ENCODE measurements at places on chromosomes 3 and 15.

GRCh38 chr3:43734685-43735084 is 43.9 kb downstream of the ABHD5 start:
- no peak for DNase-seq

DNA sequence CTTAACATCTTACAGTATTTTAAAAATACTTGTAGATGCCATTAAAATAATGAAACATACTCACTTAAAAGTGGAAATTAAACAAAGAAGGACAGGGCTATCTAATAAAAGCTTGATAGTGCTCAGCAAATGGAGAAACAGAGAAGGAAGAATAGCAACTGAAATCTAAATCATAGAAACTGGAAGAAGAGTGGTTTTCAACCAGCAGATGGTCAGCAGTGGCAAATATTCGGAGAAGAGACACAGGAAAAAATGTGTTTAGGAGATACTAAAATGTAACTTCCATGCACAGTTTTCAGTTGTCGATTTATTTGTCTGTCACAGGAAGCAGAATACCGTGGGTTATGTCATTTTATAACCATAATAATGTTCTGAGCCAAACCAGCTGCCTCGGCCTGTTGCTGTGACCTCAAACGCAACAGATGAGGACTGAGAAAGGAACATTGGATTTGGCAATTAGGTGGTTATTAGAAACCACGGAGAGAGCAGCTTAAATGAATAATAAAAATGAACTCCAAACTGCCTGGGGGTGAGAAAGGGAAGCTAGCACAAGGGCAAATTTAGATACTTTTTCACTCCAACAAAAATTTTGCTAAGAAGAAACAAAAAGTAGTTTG is 246.6 kb upstream of the KCNMB2 start:
- DNase-seq, result no peak

GRCh38 chr3:171156401-171157010 is 130.0 kb upstream of the SLC2A2 start:
- DNase-seq, result no peak

DNA sequence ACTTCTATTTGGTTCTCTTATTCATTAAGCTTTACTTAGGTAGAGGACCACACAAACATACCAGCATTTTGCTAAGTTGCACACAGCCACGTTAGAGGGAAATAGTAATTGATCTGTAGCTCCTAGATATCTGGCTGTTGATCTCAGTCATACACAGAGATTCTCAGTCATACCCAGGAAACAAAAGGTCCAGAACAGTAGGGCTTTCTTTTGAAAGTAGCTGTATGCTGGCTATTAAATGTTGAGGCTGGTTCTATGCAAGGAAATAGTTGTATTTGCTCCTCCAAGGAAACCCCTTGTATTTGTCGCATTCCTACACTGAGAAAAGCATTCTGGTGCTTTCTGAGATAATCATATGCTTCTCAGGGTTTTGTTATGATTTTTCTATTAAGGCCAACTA is 523.8 kb downstream of the SOX2 start:
- DNase-seq, result no peak

DNA sequence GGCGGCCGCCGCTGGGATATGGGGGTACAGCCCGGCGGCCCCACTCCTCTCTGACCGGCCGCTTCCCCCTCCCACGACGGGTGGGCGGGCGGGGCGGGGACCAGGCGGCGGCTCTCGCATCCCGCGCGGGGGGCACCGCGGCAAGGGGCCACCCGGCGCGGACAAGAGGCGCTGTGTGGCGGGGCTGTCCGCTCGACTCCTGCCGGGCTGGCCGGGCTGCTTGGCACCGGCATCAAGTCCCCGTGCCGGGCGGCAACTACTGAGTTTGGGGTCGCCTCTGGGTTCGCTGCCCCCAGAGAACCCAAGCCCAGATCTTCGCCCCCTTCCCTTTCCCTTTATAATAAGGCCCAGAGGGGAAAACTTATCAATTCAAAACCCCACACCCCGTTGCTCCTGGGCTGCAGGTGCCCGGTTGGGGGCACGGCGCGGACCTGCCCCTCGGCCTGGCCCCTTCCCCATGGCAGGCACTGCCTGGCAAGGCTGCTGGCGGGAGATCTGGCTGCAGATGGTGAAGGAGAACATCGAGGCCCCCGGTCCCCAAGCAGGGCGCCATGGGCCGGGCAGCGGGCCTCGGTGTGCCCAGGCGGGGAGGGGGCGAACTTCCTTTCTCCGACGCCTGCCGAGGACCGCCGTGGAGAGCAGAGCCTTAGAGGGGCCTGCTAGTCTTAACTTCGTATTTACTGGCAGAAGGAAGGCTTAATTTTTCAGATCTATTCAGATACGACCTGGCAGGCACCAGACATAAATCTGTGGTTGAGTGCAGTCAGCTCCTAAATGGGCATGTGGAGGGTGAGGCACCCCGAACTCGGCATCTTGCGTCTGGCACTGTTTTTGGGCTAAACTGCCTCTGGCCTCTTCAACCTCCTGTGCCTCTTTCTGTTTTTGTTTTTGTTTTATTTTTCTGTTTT is 911 bp downstream of the APBA2 start:
- DNase-seq, result no peak

- DNase-seq, result no peak
These were observed 207.6 kb upstream of the AZI2 start for GRCh38 chr3:28556195-28556594.

DNA sequence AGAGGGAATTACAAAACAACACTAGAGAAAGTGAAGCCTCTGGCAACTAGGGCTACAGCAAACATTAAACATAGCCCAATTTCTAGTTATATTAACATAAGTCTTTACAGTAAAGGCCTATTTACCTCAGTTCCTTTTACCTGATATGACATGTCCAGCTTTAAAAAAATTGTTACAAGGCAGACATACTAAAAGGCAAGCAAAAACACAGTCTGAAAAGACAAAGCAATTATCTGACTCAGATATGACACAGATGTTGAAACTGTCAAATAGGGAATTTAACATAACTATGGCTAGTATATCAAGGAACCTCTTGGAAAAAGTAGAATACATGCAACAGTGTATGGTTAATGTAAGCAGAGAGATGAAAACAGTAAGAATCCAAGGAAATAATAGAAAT is 238.6 kb downstream of the RAP2B start:
- DNase-seq, result no peak

DNA sequence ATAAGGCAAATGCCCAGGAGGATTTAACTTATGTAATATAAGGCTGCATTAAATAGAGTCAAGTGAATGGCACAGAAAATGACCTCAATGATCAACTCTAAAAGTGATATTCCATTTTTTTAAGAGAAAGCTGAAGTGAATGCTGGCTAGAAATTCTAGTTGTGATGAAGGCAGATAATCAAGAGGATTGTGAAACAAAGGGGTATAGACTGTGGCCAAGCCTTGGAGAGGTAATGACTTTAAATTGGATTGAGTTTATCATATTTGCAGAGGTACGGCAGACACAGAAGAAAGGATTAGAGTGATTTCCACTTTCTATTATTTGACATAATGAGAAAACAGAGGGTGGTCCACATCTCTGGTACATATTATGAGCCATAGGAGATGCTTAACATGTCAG is 269.2 kb downstream of the MECOM start:
- no peak for DNase-seq

DNA sequence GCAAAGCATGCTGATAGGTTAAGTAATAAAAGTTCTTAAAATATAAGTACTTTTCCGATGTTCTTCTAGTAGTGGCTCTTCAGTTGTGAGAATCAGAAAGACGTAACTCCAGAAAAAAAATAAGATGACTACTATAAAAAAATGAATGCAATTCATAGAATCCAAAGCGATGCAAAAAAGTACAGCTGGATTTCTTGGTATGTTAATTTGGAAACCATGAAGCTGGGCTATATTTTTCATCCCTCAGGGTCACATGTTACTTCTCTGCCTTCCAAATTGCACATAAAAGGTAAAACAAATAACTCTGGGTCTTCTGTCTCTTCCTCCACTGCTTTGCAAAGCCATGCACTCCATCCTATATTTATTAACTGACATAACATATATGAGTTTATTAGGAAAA is 843.9 kb upstream of the DPPA4 start:
- DNase-seq, result no peak

- DNase-seq, result no peak
These were observed 251.7 kb downstream of the KCNMB2 start for GRCh38 chr3:178787960-178788359.

- DNase-seq, result no peak
These were observed 63.1 kb downstream of the LSM3 start for GRCh38 chr3:14241716-14242115.

- DNase-seq, result no peak
These were observed 14.9 kb downstream of the ATXN7 start for GRCh38 chr3:63878394-63879060.

DNA sequence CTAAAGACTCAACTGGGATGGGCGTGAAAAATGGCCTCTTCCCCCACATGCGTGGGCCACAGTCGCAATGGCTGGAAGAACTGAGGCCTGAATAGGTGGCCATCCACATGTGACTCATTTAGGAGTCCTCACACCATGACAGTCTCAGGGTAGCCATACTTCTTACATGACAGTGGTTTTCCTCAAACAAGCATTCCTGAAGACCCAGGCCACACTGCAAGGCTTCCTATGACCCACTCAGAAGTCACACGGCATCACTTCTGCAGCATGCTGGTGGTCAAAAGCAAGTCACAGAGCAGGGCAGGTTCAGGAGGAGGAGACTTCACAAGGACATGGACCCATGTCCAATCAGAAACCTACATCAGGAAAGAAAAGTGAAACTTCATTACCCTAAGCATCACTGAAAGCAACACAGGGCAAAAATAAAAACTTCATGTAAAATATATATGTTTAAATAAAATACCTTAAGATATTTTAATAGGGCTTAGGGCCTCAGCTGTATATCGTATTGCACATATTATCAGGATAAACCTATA is 257.1 kb downstream of the OPA1 start:
- DNase-seq, result no peak

DNA sequence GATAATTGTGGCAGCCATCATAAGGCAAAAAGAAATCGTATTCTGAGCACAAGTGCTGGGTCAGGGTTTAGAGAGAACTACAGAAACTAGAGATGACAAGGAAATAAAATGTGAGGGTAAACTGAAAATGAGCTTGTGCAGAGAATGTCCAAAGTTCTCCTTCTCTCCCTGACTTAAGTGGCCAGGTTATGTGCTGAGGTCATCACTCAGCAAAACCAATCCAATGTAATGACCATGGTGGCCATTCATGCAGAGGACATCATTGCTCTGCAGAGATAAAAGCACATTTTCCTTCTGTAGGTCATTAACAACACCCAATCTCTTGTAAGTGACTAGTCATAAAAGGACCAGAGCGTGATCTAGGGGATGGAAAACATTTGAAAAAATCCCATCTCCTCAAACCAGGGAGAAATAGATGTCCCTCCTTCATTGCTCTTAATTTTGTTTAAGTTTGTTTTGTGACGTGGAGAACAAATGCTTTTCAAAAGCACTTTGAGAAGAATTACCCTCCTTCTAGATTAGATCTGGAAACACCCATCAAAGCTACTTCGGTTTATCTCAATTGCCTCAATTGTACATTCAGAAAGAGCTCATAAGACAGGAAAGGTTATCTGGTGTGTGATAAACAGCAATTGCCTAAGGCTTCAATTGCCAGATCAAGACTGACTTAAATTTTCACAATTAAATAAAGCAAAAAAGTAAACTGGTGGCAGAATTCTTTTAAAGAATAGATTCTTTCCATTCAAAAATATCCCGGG is 173.4 kb downstream of the SERPINI1 start:
- DNase-seq, result no peak

DNA sequence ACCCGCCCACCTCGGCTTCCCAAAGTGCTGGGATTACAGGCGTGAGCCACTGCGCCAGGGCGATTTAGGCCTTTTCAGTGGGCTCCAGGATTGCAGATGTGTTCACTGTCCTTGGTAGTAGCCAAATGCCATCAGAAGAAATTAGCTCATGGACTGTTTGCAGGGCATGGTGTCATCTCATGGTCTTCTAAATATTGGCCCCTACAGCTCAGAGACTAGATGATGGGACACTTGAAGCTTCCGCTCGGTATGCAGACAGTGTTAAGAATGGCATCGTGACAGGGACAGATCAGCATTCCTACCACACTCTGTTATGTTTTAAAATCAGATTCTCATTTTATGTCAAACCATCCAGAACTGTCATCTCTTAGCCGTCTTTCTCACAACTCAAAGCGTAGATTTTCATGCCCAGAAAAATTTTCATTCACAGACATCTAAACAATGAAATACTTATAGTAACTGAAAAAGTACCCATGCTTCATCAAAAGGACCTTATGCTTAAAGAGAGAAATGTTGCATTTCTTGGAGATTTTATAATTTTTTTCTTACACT is 24.9 kb downstream of the SLCO3A1 start:
- no peak for DNase-seq

DNA sequence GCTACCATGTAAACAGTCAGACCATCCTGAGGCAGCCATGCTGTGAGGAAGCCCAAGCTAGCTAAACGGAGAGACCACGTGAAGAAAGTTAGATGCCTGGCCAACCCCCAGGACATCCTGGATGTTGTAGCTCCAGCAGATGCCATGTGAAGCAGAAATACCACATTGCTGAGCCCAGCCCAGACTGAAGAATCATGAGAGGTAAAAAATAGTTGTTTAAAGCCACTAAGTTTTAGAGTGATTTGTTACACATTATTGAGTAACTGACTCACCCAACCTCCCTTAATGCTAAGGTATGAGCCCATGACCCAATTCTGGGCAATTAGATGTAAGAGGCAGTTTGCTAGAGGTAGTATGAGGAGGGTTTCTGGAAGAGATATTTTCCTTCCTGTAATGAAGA is 200.5 kb downstream of the THRB start:
- no peak for DNase-seq

GRCh38 chr3:97948351-97949109 is 23.7 kb downstream of the RIOX2 start:
- DNase-seq, result no peak

GRCh38 chr3:143989461-143989860 is 17.8 kb downstream of the DIPK2A start:
- no peak for DNase-seq

- no peak for DNase-seq
These were observed 385.4 kb downstream of the PTPRG start for GRCh38 chr3:61946570-61947324.

DNA sequence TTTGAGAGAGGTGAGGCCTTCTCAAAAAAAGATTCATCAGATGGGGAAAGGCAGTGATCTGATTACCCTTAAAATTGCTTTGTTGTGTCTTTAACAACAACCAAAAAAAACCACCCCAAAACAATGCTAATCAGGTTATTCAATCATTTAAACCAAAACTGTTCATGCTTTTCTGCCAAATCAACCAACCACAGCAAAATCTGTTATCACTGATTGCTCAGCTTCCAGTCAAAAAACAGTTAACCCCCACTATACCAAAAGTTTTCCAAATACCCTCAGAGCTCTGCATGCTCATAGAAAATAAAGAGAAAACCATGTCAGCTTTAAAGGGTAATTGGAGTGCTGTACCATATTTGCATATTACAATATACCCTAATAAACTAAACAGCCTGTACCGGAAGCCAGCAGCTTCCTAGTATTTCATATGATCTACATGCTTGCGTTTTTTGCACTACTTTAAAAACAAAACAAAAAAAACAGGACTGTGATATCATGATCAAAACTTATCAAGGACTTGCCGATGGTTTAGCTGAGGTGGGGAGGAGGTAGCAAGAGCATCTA is 22.8 kb downstream of the SATB1 start:
- no peak for DNase-seq

- no peak for DNase-seq
These were observed 122.9 kb downstream of the DLG1 start for GRCh38 chr3:197175503-197175902.

GRCh38 chr3:69724722-69725435 is 14.4 kb upstream of the MITF start:
- no peak for DNase-seq

Measured in GM12892 (cell line).